Suprapubic skin (tissue), 4 donors: ENCODE measurements at places on chromosomes 16 and 17.

GRCh38 chr17:54426296-54426886 lies 474.3 kb upstream of the TOM1L1 start:
- no peak for DNase-seq

GRCh38 chr17:8108972-8109660 lies 9.2 kb downstream of the ALOXE3 start:
- no peak for DNase-seq

DNA sequence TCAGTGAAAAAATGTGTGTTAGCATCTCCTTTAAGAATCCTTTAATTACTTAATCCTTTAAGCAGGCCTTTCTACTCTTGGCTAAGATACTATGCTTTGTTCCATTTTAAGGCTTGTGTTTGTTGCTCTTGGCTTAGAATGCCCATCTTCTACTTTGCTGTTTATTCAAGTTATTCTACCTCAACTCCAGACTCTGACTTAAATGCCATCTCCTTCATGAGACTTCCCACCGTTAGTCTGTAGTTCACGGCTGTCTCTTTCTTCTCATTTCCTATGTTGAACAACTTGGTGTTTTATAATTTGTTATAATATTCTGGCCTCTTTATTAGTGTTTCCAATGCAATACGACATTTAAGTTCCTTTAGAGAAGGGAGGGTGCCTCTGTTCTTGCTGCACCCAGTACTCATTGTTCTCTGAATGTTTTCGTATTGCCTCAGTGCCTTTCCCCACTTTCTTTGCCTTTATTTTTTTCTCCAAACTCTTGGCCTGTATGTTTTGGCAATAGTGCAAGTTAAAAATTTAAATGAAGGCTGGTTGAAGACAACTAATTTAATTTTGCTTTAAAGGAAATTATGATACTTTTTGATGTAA lies 6.1 kb upstream of the KRT10 start:
- DNase-seq = no peak

DNA sequence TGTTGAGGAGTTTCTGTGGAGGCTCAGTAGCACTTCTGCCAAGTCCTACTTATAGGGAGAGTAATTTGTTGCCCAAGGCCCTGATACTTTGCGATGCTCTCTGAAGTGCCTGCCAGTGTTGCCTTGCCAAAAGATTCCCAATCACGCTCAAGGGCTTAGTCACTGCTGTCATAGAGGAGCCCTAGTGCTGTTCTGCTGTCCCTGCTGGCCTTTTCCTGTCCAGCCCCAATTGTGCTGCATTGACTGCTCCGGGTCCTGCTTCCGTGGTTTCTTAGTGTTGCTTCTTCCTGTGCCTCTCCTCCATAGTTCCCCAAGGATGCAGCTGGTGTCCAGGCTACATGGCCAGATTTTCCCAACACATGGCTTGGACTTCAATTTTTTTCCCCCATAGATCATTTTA lies 13.9 kb downstream of the NUP93 start:
- no peak for DNase-seq

DNA sequence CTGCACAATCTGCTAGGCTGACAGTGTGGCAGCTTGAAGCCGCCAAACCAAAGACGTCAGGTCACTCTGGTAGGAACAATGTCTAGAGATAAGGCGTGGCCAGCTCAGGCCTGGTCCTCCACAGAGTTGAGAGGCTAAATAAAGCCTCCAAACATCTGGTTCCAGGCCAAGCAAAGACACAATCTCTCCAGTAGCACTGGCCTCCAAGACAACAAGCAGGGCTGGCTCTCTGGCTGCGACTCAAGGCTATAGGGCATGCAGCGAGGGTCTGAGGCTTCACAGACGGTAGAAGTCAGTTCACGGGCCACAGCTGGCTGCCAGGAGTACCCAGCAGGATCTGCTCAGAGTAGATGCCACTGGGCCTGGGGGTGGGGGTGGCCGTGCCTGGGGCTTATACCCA lies 75.6 kb downstream of the ABR start:
- DNase-seq = no peak
